Dorsolateral prefrontal cortex (tissue), 122 donors: ENCODE measurements at places on chromosomes 7 and 10.
A peak's percentile ranks its signal among the peaks of the same experiment; 100 is the strongest.

- DNase-seq, result no peak
Measured at GRCh38 chr10:30415593-30415992, 18.4 kb upstream of the MAP3K8 start.

DNA sequence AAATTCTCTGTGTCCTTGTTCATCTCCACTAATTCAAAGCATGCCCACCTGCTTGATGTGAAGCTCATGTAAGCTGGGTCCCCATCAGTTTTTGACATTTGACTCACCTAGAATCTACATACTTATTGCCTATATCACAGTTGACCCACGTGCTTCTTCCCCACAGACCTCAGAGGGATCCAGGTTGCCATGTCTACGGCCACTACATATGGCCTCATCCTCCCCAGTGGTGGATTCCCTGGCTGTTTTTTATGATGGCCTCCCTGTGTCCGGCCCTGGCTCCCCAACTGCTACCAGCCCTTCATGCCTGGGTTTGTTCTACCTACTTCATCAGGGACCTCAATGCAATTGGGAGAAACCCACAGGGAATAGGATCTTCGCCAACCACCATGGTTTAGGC lies 187.4 kb upstream of the GDF10 start:
- DNase-seq, result no peak

GRCh38 chr10:84352251-84352842 lies 24.0 kb downstream of the CCSER2 start:
- DNase-seq, result peak; percentile 48

DNA sequence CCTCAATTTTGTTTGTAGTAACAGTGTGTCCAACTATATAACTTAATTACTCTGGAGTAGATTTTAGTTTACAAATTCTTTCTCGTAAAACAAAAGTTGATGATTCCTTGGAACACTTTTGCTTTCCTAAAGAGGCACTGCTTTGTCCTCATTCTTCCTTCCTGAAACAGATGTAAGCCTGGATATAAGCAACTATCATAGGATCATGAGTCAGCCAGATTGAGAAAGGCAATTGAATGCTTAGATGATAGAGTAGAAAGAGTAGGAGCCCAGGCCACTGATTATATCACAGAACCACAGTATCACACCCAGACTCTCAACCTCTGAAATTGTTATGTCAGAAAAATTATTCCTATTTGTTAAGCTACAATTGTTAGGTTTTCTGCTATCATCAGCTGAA lies 69.9 kb downstream of the TMEM106B start:
- no peak for DNase-seq

GRCh38 chr10:17001961-17002749 lies 127.5 kb downstream of the CUBN start:
- DNase-seq, result no peak

- DNase-seq, result no peak
Measured at GRCh38 chr7:128405471-128406313, 4.1 kb downstream of the IMPDH1 start.

DNA sequence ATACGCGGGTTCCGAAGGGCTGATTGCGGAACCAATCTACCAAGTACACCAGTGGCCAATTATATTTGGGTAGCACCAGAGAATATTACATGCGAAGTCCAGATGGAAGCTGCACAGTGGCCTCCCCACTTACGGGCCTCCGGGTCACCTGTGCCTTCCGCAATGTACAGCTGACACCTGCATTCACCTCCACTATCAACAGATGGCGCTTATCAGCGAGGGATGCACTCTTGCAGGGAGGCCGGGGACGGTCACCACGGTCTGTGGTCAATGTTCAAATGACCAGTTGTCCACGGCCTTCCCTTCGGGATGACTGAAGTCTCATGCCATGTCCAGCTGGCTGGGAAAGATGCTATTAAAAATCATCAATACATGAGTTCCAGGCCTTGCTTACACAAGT lies 47.6 kb downstream of the SLIT1 start:
- no peak for DNase-seq

DNA sequence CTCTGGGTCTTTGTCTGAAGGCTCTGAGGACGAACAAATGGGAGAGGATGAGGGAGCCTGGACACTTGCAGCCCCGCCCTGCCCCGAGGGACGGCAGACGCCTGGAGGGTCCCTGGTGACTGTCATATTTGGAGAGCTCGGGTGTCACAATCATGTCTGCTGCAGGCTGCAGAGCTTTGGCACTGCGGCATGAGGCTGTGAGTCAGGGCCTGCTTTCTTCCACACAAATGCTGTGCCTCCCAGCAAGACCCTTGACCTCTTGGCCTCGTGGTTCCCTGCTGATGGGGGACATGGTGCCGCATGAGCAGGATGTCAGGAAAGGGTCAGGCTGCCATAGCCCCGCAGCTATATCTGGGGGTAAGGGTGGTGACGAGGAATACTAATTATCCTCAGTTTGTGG lies 64.9 kb upstream of the PPIF start:
- DNase-seq, result no peak
